ENCODE measurements at places on chromosomes 2 and 18.

DNA sequence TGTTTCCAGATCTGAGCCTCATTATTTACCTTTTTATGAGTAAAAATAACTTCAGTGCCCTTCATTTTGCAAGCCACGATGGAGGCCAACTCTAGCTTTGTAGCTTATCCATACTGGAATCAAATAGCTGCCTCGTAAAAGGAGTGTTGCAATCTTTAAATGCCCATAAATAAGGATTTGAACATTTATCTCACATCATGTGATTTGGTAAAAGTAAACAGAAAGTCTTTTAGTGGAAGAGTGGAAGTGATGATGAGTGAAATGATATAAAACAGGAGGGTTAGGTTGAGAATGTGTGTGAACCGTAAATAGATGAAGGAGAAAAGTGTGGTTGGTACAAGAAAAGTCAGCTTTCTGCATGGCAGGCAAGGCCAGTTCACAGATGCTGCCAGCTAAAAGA lies 348.9 kb downstream of the OSR1 start:
- DNase-seq: no peak

GRCh38 chr2:232898592-232899543 lies 28.8 kb downstream of the SNORC start:
- no peak for DNase-seq

DNA sequence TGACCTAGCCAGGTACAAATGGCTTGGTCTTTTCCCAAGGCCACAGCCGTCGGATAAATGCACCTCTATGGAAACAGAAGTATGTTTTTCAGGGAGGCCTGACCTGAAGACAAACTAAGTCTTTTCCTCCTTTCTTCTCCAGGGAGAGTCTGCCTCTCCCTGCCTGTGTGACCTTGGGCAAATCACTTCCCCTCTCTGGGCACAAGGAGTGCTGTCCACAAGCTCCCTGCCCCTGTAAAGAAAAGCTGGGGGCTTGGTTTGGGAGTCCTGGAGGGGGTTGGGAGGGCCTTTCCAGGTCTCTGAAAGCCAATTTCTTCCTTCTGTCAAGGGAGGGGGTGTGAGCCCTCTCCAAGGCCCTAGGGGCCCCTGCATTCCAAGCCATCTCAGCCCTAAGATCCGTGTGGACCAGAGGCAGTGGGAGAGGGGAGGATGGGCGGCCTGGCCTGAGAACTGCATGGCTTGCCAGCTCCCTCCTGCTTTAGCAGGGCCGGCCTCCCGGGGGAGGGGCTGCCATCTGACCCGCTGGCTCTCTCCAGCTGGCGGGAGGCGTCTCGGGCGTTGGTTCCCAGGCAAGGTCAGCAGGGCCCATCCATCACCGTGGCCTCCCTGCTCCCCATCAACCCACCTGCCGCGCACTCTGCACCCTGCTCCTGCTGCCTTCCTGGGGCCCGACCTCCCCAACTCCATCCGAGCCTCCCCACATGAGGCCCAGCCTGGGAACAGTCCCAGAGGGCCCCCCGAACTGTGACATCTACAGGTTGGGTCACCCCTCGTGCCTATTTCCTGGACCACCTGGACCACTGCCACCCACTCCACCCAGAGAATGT lies 61.4 kb downstream of the SMAD7 start:
- no peak for DNase-seq

DNA sequence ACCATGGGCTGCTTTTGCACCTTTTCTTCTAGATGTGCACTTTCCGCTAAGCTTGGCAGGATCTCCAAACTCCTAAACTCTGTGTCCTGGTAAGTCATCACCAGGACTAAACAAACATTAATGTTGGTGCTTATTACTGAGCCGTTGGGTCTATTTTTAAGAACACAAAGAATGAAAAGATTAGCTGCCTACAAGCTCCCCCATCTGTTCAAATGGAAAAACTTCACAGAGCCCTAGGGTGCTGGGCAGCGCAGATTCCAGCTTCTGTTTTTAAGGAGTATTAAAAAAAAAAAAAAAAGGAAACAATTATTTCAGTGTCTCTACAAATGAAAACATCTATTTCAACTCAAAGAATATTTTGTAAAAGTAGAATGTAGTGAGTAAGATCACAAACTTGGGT lies 97.8 kb upstream of the AQP4 start:
- DNase-seq: no peak
